Activated T-helper 1 cell treated with Interleukin-2 at 50 U/mL for 16 hours (primary cell): ENCODE measurements at places on chromosomes 7 and 10.

- no peak for DNase-seq
Measured at GRCh38 chr7:87961754-87962153, 27.7 kb downstream of the ADAM22 start.

DNA sequence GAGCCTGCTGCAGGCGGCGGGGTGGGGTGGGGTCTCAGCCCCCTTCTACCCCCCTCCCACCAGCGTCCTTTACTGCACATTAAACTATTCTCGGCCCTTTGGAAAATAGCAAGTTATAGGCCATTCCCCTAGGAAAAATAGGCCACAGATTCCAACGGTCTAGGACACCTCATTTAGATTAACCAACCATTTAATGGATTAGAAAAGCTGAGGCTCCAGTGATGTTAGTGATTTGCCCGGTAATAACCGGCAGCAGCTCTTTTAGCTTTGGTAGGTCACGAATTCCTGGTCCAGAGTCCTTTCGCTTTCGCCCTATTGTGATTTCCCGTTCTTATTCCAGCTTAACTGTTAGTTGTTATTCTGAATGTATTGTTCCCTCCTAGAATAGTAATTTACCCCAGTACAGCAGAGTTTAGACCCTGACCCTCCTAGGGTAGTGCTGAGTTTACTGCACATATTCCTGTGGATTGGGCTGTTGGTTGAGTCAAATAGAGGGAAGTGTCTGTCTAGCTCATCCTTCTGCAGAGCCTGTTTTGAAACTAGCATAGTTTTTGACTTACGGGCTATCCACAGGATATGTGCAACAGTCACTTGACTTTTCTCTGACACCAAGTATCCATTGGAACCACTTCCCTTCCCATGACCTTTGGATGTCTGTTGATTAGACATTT lies 754 bp downstream of the GSTO1 start:
- no peak for DNase-seq

DNA sequence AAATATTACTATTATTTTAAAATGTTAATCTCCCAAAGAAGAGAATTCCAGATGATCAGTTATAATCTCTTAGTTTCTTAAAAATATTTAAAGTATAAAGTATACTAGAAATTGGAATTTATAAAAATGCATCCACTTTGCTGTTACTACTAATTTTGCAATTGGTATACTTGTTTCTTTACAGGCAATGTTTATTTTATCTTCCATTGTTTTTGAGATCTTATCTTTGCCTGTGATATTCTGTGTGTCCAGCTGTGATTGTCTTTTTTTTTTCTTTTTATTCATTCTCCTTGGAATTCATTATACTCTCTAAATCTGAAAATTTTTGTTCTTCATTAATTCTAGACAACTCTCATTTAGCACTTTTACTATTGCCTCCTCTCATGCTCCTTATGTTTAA lies 652.6 kb downstream of the TNS3 start:
- no peak for DNase-seq

DNA sequence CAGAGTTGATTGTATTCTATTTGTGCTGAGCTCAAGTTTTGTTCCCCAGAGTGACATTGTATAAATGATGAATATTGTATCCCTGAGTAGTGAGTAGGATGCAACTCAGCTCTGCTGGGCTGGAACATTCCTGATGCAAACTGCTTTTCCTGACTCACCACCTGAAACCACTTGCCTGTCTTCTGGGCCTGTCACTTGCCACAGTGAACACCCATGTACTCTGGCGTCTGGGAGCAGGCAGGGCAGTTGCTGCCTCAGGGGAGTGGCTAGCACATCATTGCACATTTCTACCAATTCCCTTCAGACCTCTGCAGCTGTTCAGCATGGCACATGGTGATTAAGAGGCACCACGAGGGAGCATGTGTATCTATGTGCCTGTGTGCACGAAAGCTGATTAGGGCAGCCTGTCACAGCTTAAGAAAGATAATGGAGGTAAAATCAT lies 157.3 kb downstream of the SND1 start:
- DNase-seq = no peak

DNA sequence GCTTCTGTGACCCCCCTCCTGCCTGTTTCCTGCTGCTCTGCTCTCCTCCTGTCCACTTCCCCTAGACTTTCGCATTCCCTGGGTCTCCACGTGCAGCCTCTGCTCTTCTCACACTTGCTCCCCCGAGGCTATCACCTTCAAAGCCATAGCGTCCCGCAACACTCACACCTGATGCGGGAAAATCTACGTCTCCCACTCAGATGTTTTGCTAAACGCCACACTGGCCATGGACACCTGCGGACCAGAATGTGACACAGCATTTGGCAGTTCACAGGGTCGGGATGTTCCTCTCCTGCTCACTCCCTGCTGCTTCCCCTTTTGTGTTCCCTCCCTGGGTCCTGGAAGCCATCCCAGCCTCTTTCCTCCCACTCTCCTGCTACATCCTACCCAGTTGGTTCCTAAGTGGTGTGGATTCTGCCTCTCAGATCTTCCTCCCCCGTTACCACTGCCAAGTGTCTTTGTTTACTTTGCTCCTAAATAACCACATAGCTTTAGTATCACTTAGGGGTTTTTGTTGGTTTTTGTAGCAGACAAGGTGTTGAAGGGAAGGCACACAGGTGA lies 33.7 kb upstream of the RBM33 start:
- DNase-seq = no peak

- no peak for DNase-seq
Measured at GRCh38 chr10:2978574-2979273, 88.6 kb upstream of the PFKP start.

DNA sequence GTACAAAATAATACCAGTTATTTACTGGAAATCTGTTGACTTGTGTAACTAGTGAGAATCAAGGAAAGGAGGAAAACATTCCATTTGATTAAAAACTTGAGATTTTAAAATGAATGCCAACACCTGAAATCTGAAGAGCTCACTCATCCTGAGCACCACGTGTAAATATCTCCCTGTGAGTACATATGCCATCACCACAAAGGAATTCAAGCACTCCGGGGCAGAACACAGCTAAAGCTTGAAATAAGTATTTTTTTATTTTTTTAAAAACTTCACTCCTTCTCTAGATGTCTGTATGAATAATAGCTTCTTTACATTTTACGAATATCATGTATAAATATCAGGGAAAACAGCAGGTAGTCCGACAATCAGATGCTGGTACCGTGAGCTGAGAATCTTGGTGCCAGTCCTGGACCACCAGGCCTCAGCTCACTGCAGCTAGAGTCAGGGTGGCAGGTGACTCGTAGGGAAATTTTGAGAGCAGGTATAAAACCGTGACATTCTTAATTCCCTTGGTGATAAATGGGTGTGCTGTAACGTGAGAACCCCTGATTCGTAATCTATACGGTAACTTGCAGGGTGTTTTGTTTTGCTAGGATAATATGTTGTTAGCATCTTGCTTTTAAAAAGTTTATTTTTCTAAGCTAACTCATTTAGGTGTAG lies 12.7 kb downstream of the LMTK2 start:
- no peak for DNase-seq

DNA sequence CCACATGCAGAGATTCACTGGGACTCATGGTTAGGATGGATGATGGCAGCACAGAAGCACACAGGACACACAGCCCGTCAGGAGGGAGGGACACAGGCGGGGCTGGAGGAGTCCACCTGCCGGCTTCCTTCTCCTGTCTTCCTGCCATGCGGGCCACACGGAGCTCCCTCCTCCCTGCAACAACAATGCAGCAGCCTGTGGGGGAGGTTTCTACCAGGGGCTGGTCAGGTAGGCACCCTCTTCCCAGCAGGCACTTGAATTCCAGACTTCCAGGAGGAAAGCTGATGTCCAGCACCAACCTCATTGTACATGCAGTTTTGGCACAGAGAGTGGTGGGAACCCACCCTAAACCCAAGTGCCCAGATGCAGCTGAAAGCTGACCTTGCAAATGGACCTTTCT lies 341.2 kb downstream of the GLRX3 start:
- no peak for DNase-seq

GRCh38 chr7:122528879-122529481 lies 169.9 kb downstream of the RNF133 start:
- DNase-seq = no peak

DNA sequence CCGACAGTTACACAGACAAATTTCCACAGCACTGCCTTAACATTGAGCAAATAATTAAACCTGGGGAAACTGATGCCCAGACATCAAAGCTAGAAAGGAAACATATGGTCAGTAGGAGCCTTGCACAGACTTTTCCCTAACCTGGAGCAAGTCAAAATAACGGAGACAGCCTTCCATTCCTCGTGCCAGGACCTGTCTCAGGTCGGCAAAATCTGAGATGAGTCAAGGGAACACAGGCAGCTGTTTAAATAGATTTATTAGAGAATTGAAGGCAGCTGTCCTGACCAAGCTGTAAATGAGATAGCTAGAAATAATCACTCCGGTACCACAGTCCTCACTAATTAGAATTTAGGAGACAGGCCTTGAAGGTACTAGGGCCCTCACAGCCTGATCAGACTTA lies 81.2 kb downstream of the RAMP3 start:
- no peak for DNase-seq

DNA sequence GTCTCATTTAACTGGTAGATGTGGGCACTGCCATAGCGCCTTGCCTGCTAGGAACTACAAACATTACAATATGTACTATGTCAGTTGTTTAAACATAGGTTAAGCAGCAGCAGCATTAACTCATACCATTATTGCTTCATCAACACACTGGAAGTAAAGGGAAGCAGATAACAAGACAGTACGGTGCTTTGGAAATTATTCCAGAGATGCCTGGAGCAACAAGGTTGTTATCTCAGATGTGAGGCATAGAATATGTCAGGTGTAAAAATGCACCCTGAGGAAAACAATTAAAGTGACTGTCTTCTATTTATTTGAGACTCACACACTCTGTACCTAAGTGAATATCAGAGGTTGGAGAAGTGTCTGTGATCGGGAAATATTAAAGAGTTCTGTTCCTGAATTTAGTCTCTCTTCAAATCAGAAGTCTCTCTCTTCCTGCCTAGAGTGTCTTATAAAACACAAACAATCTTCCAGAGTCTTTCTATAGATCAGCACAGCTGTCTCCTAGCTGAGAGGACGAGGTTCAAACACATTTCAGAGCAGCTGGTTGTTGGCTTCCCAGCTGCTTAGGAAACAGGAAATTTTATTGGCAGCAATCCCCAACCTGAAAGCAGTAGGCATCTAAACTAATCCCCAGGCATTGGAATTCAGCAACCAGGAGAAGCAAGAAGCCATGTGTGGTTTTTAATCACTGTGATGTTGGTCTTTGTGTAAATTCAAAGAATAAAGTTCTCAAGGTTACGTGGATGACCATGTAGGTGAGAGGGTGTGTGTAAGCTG lies 994.4 kb upstream of the LRRTM3 start:
- no peak for DNase-seq

- no peak for DNase-seq
Measured at GRCh38 chr10:29555091-29555745, 79.6 kb downstream of the SVIL start.

DNA sequence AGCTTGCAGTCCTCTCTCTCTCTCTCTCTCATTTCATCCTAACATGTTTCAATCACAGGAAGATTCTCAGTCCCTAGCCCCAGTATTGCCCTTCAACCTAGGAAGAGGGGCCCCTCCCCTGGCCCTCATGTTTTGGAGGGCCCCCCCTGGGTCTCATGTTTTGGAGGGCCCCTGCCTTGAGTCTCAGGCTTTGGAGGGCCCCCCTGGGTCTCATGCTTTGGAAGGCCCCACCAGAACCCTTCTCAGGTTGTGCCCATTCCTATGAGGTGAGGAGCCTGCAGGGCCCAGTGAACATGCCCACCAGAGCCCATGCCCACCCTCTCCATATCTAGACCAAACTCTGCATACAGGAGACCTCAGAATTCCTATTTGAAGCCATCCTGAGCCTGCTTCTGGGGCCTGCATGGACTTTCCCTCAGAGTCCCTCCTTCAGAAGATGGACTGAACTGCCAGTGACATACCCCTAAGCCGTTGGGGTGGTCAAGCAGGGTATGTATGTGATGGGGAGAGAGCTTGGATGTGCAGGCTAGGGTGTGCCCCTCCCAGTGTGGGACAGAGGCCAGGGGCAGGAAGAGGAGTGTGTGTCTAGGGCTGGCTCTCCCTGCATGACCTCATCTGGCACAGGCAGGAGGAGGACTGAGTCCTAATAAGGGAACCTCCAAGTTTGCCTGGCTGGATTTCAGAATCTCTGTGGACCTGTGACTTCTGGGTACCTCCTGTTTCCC lies 8.1 kb upstream of the VDAC2 start:
- no peak for DNase-seq
